ENCODE measurements at places on chromosomes 6 and 20.

GRCh38 chr20:52160621-52161204 lies 30.9 kb downstream of the ZFP64 start:
- no peak for DNase-seq

DNA sequence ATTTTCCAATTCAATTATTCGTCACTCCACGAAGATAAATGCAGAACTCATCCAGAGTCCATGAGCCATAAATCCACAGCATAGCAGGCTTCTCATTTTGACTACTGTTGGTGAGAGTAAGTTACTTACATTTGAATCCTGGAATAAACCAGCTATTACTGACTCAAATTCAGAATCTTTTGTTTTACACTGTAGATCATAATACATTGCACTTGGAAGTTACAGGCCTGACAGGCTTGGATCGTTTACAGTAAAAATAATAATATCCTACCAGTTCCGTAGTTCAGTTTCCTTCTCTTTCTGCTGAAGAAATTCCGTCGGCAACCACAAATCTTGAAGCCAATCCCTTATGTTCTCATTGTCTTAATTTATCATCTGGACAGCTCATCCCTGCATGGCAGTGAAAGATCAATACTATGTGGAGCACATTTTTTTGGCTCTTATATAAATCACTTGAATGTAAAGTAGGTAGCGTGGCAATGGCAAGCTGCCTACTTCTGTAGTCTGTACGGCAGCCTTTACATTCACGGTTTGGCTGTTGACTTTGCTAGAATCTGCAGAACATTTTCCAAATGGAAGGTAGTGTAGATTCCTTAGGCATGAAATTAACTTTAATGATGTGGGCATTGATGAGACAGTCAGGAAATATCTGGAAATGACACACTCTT lies 142.9 kb downstream of the WDR27 start:
- no peak for DNase-seq

DNA sequence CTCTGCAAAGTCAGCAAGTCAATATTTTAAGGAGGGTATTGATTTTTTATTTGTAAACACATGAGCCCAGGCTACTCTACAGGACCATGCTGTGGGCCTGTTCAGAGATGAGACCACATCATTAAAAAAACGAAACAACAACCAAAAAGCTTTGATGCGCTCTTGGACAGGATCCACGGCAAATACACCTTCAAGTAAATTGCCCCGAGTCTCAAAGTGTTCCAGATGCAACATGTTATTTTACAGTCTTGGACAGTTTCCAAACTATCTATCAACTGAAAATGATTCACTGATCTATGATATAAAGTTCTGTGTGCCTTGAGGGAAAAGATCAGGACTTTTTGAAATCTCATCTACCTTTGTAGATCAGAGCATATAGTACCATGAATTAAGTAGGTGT lies 25.8 kb upstream of the CARMIL1 start:
- no peak for DNase-seq

GRCh38 chr6:105934708-105935107 lies 151.4 kb upstream of the PRDM1 start:
- DNase-seq: no peak

- peak; percentile 33 for DNase-seq
Observed at GRCh38 chr6:90860822-90861601, 274.1 kb upstream of the MAP3K7 start.

- no peak for DNase-seq
Observed at GRCh38 chr6:158009114-158009891, 27.6 kb downstream of the SYNJ2 start.

GRCh38 chr6:158003910-158004700 lies 22.4 kb downstream of the SYNJ2 start:
- DNase-seq: no peak

DNA sequence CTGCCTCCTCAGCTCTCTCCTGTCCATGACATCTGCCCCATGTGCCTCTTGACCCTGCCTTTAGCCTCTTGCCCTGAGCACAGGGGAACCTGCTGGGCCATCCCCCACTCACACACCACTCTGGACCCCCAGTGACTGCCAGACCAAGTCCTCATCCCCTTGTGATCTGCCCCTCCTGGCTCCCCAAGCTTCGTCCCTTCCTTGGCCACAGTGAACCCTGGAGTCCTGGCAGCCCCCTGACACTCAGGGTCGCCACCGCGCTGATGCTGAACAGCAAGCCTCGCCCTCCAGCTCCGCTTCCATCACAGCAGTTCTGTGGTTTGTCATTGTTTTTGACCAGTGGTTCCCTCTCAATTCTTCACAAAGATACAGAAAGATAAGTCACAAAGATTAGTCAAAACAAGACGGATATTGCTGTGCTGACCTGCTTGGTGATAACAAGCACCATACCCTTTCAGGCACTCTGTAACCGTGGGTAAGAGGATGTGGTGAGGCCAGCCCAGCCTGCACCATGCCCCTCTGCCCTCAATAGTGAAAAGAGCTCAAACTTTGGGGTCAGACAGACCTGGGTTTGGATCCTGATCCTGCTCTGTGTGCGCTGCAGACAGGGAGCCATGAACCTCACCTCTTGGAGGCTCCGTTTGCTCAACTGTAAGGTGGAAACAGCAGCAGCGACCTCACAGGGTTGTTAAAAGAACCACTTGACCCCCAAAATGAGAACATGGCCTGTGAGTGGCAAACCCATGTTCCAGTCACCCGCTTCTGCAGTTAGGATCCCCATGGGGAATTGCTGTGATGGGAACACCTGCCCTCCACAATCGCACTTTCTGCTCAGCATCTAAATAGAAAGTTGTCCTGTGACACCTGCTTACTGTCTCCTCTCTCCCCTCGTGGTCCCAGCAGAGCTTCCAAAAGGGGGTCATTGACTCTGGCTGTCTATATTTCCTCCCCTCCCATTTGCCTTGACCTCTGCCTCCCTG lies 114.5 kb downstream of the TOX2 start:
- no peak for DNase-seq

DNA sequence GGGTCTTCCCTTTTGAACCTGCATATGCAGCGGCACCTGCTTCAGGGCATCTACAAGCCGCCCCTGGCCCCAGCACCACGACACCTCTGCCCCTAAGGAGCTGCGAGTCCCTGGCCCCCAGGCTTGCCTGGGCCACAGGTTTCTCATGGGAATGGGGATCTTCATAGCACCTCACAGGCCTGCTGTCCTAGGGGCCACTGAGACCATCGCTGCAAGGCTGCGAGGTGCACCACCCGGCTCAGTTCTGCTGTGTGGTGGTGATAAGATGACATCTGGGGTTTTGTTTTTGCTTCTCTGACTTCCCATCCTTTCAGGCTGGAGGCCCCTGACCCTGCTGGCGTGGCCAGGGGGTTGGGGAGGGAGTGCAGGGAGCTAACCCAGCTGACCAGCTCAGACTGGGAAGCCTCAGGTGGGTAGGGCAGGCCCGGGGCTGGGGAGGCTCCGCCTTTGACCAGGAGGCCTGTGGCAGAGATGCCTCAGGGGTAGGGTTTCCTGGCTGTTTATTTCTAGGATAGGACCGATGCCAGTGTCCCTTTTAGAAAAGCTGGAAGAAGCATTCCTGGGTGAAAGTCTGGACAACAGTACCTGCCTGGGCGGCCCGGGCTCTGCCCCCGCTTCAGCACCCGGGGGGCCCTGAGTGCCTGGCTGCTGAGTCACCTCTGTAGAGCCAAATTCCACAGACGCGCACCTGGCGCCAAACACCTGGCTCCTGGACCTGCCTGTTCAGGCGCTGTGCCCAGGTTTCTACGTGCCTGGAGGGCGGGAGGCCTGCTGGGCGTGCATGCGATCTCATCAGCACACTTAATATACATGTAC lies 264.7 kb downstream of the DLL1 start:
- DNase-seq: no peak

DNA sequence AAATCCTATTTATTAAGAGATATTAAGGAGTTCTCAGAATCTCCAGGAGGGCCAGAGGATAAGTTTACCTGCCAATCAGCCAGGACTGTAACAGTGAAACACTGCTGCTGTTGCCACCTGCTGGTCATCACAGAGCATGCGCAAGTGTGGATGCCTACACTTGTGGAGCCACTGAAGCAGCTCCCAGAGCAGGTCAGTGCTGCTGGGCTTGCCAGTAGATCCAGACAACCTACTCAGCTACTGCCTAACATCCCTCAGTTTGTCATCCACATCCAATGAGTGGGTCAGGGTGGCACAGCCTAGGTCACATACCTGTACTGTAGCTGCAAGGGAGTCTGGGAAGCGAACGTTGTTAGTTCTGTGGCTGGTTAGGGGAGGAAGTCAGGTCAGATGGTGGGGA lies 18.3 kb upstream of the NHSL1 start:
- DNase-seq: peak; percentile 76

GRCh38 chr6:12241493-12242175 lies 48.5 kb upstream of the EDN1 start:
- no peak for DNase-seq

GRCh38 chr6:74320074-74320473 lies 624.1 kb downstream of the CD109 start:
- no peak for DNase-seq

GRCh38 chr20:1287306-1287705 lies 21.2 kb downstream of the SNPH start:
- no peak for DNase-seq

GRCh38 chr6:36753671-36754405 lies 56.2 kb downstream of the RAB44 start:
- peak; percentile 53 for DNase-seq

- peak; percentile 57 for DNase-seq
Observed at GRCh38 chr20:46562373-46563169, 12.1 kb upstream of the OCSTAMP start.

DNA sequence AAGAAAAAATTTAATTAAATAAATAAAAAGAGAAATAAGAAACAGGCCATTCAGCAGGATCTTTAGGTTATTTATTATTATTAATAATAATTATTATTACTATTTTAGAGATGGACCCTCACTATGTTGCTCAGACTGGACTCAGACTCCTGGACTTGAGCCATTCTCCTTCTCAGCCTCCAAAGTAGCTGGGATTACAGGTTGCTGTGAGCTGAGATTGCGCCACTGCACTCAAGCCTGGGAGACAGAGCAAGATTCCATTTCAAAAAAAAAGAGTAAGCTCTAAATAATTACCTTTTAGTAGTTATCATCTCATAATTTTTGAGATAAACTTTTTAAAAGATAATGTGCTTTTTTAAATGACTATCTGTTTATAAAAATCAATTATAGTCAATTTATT lies 1102.8 kb upstream of the GJE1 start:
- no peak for DNase-seq

- DNase-seq: no peak
Observed at GRCh38 chr6:138909511-138909910, 78.5 kb downstream of the REPS1 start.

GRCh38 chr6:122798099-122798641 lies 9.1 kb downstream of the SMPDL3A start:
- no peak for DNase-seq

DNA sequence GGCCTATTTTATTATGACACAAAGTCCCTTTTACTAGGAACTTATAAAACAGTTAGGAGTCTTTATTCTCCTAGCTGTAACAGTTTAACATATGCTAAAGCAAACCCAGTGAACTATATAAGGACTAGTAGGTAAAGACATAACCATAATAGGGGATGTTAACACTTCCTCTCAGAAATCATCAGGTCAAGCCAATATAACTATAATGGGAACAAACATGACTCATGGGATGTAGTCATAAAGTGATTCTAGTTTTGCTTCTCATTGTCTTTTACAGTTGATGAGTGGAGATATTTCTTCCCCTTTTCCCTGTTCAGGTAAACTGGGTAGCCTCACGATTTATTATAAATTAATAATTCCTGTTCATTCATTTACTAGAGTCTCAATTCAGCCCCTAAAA lies 9.7 kb downstream of the PTCHD4 start:
- DNase-seq: no peak

- DNase-seq: no peak
Observed at GRCh38 chr6:12371151-12371550, 81.0 kb downstream of the EDN1 start.

DNA sequence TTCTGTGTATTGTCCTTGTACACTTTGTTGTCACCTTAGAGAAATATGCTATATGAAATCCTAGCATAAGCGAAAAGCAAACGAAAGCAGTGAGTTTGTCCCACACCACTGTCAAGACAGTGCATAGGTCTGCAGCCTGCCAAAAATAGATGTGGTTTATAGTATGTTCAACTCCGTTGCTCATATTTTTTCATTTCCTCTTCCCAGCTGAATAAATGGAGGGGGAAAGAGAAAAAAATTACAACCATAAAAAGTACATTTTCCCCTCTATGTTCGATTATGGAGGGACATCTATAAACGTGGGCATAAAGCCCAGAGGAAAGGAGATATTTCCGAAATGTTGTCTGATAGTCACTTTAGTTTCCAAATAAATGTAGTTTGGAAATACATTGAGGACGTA lies 25.8 kb downstream of the PRL start:
- peak; percentile 4 for DNase-seq

GRCh38 chr6:43242908-43243663 lies at the start of gene TTBK1:
TTBK1 (plus strand) TSS chr6:43243481; CDS start chr6:43246661, 3,180 bp downstream.
- no peak for DNase-seq

- DNase-seq: no peak
Observed at GRCh38 chr20:36322131-36322530, 16.0 kb downstream of the DLGAP4 start.

DNA sequence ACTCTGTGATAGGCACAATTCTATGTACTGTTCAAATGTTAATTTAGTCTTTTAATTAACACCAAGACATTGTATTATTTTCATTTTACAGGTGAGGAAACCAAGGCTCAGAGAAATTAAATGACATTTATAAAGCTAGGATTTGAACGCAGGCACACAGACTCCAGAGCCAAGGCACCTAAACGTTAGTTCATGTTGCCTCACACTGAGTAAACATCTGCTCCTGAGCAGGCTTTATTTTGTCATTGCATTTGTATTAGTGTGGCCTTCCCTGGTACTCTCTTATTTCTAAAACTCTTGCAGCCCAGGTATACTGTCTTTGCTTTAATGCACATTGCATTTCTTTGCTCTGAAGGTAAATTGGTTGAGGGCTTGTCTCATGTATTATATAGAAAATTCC lies 263.1 kb upstream of the FLRT3 start:
- no peak for DNase-seq

DNA sequence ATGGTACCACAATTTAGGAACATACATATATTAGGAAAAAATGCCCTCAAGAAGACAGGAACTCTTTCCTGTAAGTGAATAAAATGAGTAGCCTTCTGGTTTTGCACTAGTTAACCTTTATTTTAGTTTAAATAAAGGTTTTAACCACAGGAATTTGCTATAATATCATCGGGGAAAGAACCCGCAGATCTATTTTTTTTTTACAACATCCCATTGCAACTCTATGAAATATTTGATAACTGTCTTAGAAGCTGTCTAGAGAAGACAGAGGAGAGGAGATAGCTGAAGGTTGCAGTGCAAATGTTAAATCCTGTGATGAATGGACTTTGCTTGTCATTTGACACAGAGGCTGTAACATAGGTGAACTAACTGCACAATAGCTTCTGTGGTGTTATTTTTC lies 69.5 kb downstream of the TINAG start:
- no peak for DNase-seq

- DNase-seq: no peak
Observed at GRCh38 chr6:170043881-170044790, 246.7 kb downstream of the DLL1 start.

DNA sequence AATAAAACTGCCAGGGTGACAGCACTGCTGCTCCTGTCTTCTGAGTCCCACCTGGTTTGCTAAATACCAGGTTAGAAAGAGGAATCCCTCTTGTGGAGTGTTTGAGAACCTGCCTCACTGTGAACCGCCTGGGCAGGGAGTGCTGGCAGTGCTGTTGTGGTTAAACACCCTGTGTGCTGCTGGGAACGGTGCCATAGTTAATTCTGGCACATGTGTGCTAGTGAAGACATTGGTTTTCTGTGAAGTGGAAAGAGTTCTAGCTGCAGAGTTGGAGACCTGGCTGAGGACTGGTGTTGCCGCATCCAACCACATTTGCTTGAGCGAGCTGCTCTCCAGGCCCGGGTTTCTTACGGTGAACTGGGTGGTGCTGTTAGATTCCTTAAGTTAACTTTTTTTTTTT lies 72.7 kb downstream of the IGF2R start:
- DNase-seq: no peak
